ENCODE measurements at places on chromosomes 7 and 10.

- no peak for DNase-seq
Measured at GRCh38 chr7:22821702-22822485, 755 bp downstream of the TOMM7 start.

DNA sequence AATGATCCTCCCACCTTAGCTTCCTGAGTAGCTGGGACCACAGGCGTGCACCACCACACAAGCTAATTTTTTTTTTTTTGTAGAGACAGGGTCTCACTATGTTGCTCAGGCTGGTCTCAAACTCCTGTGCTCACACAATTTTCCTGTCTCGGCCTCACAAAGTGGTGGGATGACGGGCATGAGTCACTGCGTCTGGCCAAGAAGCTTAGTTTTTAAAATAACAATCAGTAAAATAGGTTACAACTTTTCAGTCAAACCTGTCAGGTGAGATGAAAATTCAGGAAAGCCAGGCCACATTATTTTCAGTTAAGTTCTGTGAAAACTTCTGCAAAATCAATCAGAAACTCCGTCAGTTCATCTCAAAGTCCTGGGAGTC is 55.4 kb downstream of the FAM241B start:
- no peak for DNase-seq

DNA sequence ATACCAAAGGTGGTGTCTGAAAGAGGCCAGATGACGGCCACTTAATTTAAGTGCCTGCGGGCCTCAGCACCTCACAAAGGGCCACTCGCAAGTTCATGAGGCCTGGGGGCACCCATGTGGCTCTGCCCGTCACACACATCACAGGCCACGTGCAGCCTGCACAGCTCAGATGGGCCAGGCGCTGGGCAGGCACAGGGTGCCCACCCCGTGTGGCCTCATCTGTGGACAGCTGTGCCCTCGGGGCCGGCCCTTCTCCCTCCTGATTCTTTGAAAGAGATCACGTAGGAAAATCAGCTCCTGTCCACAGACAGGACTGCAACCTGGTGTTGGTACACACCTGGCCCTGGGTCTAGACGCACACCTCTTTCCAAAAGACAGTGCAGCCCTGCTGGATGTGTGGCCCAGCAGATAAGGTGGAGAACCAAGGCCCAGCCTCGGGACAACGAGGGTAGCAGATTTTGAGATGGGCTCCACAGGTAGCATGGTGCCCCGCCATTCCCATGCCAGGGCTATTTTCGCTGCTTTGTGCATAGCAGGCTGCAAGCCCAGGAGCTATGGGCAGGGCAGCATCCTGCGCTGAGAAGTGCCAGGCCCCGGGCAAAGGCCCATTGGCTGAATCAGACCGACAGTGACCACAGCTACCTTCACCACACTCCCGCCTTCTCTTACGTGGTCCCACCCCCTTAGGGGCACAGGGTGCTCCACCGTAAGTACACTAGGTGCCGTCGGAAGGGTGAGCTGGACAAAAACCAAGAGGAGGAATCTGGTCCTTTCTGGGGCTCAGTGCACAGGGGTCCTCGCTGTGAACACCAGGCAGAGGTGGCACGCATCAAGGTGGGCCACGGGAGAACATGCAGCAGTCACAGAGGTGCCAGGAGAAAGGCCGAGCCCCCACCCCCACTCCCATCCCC is 124.5 kb downstream of the EBF3 start:
- no peak for DNase-seq

DNA sequence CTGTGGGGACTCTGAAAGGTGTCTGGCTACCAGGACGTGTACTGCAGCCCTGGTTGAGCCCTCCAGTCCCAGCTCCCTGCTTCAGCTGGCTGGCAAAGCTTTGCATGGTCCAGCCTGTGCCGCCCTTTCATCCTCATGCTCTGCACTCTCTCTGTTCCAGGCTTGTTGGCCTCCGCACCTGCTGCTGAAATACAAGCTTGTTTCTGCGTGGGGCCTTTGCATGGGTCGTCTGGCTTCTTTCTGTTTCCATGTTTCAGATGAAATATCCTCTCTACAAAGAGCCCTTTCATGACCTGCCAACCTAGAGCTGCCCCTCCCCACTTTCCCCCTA is 45.9 kb downstream of the TSPAN15 start:
- no peak for DNase-seq

DNA sequence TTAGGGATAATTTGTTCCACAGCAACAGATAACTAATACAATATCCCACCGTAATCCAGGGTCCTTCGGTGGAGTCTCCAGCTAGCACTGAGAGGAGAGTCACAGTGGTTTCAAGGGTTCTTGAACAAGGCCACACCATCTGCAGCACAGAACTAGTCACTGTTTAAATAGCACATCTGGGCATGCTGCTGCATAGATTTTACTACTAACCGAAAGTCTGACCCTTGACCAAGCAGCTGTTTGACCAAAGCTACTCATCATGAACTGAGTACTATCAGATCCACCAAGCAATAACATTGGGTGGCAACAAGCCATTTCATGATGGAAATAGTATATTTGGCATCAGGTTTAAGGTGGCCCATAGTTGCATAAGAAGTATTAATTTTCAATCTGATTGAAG is 53.2 kb downstream of the ANKMY2 start:
- DNase-seq, result no peak

DNA sequence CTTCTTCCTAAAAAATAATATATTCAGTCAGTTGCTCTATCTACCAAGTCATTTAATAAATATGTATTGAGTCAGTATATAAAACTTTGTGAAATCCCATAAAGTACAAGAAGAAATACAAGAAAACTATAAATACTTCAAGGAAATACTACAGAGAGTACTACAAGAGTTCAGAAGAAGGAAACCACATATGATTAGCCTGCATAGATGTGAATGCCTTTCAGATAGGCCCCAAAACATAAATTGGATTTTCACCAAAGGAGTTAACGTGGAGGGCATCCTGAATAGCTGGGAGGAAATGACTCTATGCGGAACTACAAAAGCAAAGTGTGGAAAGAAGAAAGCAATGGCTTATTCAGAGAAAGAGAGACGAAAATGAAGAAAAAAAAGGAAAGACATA is 120.1 kb downstream of the LRRN3 start:
- DNase-seq, result no peak

GRCh38 chr10:131131726-131132591 is 179.6 kb downstream of the TCERG1L start:
- no peak for DNase-seq

DNA sequence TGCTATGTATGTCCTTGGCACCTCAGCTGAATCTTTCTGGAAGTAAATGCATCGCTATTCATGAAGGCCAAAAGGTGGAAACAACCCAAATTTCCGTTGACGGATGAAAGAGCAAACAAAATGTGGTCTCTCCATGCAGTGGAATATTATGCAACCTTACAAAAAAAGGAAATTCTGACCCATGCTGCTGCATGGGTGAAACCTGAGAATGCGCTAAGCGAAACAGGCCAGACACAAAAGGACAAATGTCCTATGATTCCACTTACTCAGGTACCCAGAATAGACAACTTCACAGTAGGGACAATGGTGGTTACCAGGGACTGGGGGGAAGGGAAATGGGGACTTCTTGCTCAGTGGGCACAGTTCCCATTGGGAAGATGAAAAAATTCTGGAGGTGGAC is 158.8 kb downstream of the CAMK1D start:
- DNase-seq, result no peak

DNA sequence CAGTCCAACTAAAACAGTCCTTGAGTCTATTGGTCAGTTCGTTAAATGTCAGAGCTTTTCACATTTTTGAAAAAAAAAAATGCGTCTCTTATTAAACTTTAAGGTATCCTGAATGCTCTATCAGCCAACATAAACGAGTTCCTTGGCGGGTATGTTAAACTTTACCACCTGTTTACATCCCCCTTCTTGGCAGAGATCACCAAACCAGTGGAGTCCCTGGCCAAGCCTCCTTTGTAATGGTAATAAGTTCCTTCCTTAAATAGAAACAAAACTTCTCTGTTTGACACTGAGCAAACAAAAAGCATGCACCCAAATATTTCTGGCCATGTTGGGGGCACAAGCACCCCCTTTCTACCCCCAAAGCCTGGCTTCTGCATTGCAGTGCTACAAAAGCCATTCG is 3.2 kb downstream of the TRIL start:
- no peak for DNase-seq

DNA sequence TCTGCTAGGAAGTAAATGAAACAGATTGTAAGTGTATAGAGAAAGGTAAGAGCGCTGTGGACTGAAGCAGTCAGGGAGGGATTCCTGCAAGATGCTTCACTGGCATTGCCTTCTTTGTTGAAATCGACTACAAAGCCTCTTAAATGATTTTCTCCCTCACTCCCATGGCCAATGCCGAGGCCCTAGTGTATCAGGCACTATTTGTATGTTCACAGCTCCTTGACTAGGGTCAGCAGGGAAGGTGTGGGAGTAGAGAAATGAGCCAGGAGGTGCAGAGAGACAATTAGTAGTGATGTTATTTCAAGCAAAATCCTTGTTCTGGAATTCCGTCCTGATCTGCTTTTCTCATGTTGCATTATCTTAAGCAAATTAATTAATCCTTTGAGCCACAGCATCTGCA is 22.9 kb upstream of the DUSP5 start:
- no peak for DNase-seq

- no peak for DNase-seq
Measured at GRCh38 chr10:4241724-4242345, 456.8 kb upstream of the KLF6 start.

DNA sequence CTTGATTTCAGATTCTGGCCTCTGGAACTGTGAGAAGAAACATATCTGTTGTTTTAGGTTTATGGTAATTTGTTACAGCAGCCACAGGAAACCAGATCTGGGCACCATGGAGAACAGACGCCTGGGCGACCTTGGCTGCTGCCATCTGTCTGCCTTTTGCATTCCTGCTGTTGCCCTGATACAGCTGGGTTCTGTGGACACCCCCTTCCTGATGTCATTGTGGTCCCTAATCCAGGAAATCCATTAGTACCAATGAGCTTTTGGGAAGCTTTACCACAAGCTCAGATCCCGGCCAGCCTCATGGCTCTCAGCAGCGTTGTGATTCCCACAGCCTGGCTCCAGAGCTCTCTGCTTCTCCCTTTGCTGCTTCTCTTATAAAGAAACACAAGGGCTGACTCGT is 174.2 kb upstream of the NPS start:
- DNase-seq, result no peak

GRCh38 chr10:125990974-125991373 is 94.6 kb downstream of the FANK1 start:
- no peak for DNase-seq

- no peak for DNase-seq
Measured at GRCh38 chr10:119233123-119233820, 25.9 kb downstream of the GRK5 start.

- no peak for DNase-seq
Measured at GRCh38 chr7:94697035-94697974, 41.4 kb upstream of the SGCE start.

- DNase-seq, result no peak
Measured at GRCh38 chr10:12432402-12433189, 83.2 kb downstream of the CAMK1D start.

DNA sequence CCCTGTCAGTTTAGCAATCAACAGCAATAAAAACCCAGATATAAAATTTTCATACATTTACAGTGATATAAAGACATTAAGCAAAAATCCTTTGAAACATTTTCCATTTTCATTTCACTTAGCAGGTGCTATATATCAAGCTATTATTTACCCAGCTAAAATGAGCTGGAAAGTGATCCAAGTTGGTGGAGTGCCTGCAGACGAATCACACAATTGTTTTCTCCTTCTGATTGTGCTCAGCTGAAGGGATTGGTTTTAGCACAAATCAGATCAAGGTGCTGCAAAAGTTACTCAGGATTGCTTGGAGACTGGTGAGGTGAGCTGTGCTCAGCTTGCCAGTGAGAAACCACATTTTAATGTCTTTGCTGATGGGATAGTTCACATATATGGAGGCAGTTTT is 138.1 kb downstream of the LRMDA start:
- no peak for DNase-seq

DNA sequence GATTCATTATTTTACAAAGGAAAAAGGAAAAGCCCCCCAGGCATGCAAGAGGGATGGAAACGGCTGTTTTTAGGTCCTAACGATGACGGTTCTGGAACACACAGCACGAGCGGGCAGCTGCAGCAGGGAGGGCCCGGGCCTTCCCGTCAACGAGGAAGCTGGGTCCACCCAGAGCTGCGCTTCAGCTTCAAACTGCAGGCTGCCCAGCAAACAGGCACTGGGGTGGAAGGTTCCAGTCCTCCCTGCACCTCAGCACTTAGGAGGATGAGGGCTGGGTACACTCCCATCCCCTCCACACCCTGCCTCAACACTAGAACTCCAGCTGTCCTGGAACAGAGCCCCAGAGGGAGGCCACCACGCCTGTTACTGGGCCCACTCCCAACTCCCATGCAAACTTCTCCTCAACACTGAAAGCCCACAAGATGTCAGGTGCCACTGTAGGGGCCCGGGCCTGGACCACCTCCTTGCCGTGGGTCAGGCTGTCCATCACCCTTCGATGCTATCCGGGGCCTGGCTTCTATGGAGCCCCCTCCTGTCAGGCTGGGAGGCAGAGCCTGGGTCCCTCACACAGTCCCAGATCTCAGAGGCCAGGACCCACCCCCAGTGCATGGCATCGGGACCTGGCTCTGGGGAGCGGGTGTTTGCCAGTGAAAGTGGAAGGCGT is 33.0 kb downstream of the PAPOLB start:
- DNase-seq, result no peak

- DNase-seq, result no peak
Measured at GRCh38 chr10:45580371-45581215, 92.0 kb downstream of the ZFAND4 start.

DNA sequence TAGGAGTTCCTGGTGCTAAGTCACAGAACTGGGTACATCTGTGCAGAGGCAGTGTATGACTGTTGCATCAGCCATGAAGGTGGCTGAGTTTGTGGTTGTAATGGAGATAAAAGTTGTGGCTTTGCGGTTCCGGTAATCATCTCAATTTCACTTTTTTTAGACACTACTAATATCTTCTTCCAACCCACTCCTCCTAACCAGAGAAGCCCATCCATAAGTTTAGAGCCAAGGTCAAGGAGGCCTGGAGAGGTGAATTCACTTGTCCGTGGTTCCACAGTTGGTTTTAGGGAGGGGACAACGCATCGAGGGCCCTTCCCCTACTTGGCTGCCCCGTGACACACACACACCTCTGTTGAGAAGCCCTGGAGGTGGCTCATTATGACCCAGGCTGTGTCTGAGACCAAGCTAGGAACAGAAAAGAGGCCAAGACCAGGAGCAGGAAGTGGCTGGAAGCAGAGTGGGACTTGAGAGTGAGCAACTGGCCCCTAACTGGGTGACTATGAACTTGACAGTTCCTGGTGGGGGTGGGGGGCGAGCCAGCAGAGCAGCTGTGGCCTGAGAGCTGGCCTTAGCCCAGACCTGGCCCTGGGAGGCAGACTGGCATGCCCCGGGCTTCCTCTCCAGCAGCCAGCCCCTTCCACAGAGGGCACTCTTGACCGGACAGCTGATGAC is 66.8 kb upstream of the COL13A1 start:
- no peak for DNase-seq

DNA sequence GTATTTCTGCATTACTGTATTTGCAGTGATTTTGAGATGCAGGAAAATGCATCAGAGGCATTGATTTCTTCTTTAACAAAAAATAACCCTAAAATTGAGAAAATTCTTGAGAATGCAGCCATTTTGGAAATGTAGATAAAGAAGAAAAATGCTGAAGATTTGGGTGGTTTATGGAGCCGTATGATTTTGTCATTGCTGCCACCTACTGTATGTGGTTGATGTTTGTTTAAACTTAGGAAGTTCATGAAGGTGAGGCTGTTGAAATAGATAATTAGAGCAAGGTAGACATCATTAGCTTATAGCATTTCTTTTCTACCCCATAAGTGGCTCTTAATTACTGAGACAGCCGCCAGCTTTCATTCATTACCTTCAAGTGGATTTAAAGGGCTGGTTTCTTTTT is 92.1 kb upstream of the SAMD8 start:
- no peak for DNase-seq

GRCh38 chr7:101916876-101917275 is 99.5 kb downstream of the CUX1 start:
- DNase-seq, result no peak

All from activated CD4-positive, alpha-beta T cell treated with anti-CD3 and anti-CD28 coated beads for 24 hours (primary cell).